Left lung (tissue), 14 donors: ENCODE measurements at places on chromosomes 2 and 18.
A peak's percentile ranks its signal among the peaks of the same experiment; 100 is the strongest.

- no peak for DNase-seq
- H3K27me3 ChIP-seq, result no peaks in the 10 kb centered on the region
- H3K4me1 ChIP-seq, result no peaks in the 10 kb centered on the region
- no peaks in the 10 kb centered on the region for H3K36me3 ChIP-seq
Measured at GRCh38 chr2:104521247-104521646, 332.7 kb upstream of the POU3F3 start.

DNA sequence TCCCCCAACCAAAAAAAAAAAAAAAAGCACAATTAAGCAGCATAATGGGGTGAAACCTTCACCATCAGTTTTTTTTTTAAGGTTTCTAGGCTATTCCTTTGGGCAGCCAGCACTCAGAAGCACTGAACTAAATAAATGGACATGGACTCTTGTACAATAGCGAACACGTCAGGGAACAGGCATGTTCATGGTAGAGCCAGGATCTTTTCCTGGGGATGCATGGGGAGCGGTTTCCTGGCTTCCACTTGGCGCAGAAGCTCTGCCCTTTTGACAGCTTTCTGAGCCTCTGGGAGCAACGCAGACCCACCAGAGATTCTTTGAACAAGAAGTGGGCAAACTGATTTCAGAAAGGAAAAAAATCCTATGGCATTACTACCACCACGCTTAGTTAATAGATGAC, 35.0 kb downstream of the ALPK2 start:
- H3K4me3 ChIP-seq, result no peak overlapping the region
- DNase-seq, result no peak
- no peaks in the 10 kb centered on the region for H3K27me3 ChIP-seq
- H3K36me3 ChIP-seq, result no peaks in the 10 kb centered on the region
- H3K4me1 ChIP-seq, result no peaks in the 10 kb centered on the region
- H3K27ac ChIP-seq, result no peak overlapping the region

GRCh38 chr2:71852141-71852711, 295.4 kb downstream of the CYP26B1 start:
- H3K27ac ChIP-seq, result no peak overlapping the region
- H3K36me3 ChIP-seq, result no peaks in the 10 kb centered on the region
- DNase-seq, result no peak
- no peak overlapping the region for H3K4me3 ChIP-seq

- peaks cover 59% of the 10 kb centered on the region for H3K4me1 ChIP-seq
- peak; percentile 67 for DNase-seq
- H3K27me3 ChIP-seq, result no peaks in the 10 kb centered on the region
Measured at GRCh38 chr2:205685314-205686055, 3.2 kb downstream of the NRP2 start.

GRCh38 chr2:28621172-28622100, 125.6 kb downstream of the PLB1 start:
- H3K4me3 ChIP-seq, result no peak overlapping the region
- DNase-seq, result peak; percentile 87
- H3K4me1 ChIP-seq, result peaks cover 53% of the 10 kb centered on the region
- no peaks in the 10 kb centered on the region for H3K36me3 ChIP-seq
- H3K27me3 ChIP-seq, result no peaks in the 10 kb centered on the region

- no peak overlapping the region for H3K4me3 ChIP-seq
- H3K27ac ChIP-seq, result no peak overlapping the region
- no peaks in the 10 kb centered on the region for H3K36me3 ChIP-seq
Measured at GRCh38 chr18:27921904-27922751, 254.8 kb downstream of the CDH2 start.

DNA sequence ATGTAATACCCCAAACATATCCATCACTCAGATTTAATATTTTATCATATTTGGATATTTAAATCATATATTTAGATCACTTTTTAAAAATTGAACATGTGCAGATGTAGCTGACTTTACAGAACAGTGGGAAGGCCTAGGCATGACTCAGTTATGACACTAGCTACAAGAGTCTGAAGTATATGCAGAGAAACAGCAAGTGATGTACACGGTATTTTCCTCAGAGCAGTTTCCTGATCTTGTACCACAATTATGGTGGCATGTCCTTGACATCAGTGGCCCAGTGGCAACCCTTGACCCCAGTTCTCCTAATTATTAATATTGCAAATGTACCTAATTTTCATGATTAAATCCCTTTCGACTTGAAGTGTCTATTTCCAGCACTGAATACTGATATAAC, 28.2 kb downstream of the CDKL4 start:
- no peaks in the 10 kb centered on the region for H3K36me3 ChIP-seq
- H3K4me3 ChIP-seq, result no peak overlapping the region
- no peak overlapping the region for H3K27ac ChIP-seq
- H3K4me1 ChIP-seq, result no peaks in the 10 kb centered on the region

GRCh38 chr2:37344453-37345361, at the start of gene QPCT:
Gene QPCT, plus strand, starts transcription at chr2:37344630. Its CDS starts 102 bp downstream, at chr2:37344732.
- H3K4me3 ChIP-seq, result peak within 1 kb of the TSS; percentile 59
- no peaks in the 10 kb centered on the region for H3K36me3 ChIP-seq
- DNase-seq, result peak; percentile 68
- H3K27ac ChIP-seq, result peak within 1 kb of the TSS; percentile 52
- no peaks in the 10 kb centered on the region for H3K27me3 ChIP-seq
- peaks cover 43% of the 10 kb centered on the region for H3K4me1 ChIP-seq

DNA sequence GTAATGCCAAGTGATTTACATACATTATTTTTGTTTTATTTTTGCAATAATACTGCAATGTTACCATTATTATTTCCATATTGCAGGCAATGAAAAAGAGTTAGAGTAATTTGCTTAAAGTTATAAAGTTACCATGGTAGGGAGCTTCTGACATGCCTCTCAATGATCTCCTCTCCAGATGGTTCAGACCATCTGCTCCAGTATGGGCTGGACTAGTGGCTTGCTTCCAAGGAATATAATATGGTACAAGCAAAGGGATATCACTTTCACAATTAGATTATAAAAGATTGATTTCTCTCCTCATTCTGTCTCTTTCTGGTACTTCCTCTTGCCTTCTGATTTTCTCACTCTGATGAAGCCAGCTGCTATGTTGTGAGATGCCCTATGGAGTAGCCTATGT, 245.4 kb downstream of the INSIG2 start:
- H3K27ac ChIP-seq, result no peak overlapping the region
- no peaks in the 10 kb centered on the region for H3K4me1 ChIP-seq
- H3K27me3 ChIP-seq, result no peaks in the 10 kb centered on the region
- no peak overlapping the region for H3K4me3 ChIP-seq

DNA sequence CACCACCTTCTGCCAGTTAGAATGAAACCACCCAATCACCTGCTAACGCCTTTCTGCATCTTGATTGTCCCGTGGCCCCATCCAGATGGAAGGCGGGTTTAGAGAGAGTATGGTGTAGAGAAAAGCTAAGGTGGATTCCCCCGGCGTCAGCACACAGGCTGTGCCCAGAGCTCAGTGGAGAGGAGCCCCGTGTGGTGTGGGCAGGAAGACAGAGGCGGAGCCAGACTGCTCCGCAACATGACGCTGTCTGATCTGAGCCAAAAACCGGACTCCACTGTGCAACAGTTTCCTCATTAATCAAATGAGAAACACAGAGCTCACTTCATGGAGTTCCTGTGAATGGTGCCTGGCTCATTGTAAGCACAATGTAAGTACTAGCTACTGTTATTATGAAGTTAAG, 448.1 kb upstream of the SMIM21 start:
- H3K36me3 ChIP-seq, result no peaks in the 10 kb centered on the region
- no peak overlapping the region for H3K27ac ChIP-seq
- H3K4me1 ChIP-seq, result no peaks in the 10 kb centered on the region
- DNase-seq, result no peak

- peak overlapping the region; percentile 71 for H3K27ac ChIP-seq
- peaks cover 2% of the 10 kb centered on the region for H3K36me3 ChIP-seq
- no peak for DNase-seq
- H3K4me3 ChIP-seq, result no peak overlapping the region
- no peaks in the 10 kb centered on the region for H3K27me3 ChIP-seq
Measured at GRCh38 chr2:190980630-190981209, 33.3 kb downstream of the STAT1 start.

GRCh38 chr2:143334837-143335236, 205.6 kb downstream of the ARHGAP15 start:
- no peaks in the 10 kb centered on the region for H3K4me1 ChIP-seq
- no peaks in the 10 kb centered on the region for H3K27me3 ChIP-seq
- H3K27ac ChIP-seq, result no peak overlapping the region
- H3K4me3 ChIP-seq, result no peak overlapping the region
- no peaks in the 10 kb centered on the region for H3K36me3 ChIP-seq

- DNase-seq, result no peak
- H3K27me3 ChIP-seq, result no peaks in the 10 kb centered on the region
- H3K27ac ChIP-seq, result no peak overlapping the region
- no peaks in the 10 kb centered on the region for H3K36me3 ChIP-seq
- no peaks in the 10 kb centered on the region for H3K4me1 ChIP-seq
Measured at GRCh38 chr2:187003038-187003554, 154.1 kb upstream of the ZSWIM2 start.

DNA sequence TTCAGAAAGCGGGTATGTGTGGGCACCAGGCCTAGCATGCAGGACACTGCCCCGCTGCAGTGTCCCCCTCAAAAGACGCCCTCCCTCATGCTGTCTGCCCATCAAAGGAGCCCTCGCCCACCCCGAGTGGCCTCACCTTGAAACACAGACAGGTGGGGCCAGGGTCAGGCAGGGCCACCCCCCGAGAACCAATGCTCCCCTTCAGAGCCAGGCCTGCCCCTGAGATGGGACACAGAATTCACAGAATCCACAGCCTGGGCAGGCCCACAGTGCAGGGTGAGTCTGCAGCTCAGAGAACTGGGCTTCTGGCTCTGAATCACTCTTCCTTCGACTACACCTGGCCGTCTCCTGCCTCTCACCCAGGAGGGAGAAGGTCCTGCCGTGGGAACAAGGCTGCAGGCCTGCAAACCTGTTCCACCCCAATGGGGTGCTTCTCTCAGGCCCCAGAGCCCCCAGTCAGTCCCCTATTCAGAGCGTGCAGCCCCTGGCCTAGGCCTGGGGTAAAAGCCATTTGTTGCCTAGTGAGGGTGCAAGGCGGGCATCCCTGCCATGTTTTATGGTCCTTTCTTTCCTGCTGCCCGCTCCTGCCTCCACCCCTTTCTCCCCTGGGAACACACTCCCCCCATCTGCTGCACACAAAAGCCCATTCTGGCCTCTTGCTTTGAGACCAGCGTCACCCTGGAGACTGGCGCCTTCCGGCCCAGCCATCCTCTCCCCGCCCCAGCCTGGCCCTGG, 11.3 kb upstream of the ARHGEF4 start:
- H3K27ac ChIP-seq, result no peak overlapping the region
- H3K4me1 ChIP-seq, result no peaks in the 10 kb centered on the region
- no peaks in the 10 kb centered on the region for H3K27me3 ChIP-seq
- H3K4me3 ChIP-seq, result no peak overlapping the region
- no peaks in the 10 kb centered on the region for H3K36me3 ChIP-seq

GRCh38 chr2:20595439-20596192, 55.3 kb downstream of the HS1BP3 start:
- no peak overlapping the region for H3K27ac ChIP-seq
- DNase-seq, result peak; percentile 55
- no peaks in the 10 kb centered on the region for H3K36me3 ChIP-seq
- H3K27me3 ChIP-seq, result no peaks in the 10 kb centered on the region
- peaks cover 76% of the 10 kb centered on the region for H3K4me1 ChIP-seq
- H3K4me3 ChIP-seq, result no peak overlapping the region

DNA sequence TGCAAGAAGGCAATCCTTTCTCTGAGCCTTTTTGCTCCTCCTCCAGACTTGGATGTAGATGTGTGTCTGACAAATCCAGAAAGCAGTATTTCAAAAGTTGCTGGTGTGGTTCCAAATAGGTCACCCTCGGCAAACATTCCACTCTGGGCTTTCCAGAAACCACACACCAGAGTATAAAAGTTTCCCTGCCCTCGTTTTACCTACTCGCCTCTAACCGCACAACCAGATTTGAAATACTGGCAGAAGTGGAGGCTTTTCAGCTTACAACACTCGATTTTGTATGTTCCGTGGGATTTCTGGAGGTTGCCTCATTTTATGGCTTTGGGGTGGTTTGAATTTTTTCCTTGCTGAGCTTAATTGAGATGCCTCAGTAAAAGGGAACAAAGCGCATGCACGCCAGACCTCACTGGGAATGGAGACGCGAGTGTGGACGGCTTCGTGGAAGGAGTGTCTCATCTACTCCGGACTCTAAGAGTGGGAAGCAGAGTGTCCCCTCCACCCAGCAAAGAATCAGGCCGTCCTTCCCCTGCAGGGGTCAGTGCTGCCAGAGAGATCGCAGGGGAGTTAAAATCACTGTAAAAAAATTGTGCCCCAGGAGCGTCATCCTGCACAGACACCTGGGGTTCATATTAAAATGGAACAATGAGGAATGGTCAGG, 44.0 kb upstream of the RPL31 start:
- peak; percentile 67 for DNase-seq
- H3K27ac ChIP-seq, result peak overlapping the region; percentile 44
- no peaks in the 10 kb centered on the region for H3K36me3 ChIP-seq
- no peaks in the 10 kb centered on the region for H3K27me3 ChIP-seq
- no peaks in the 10 kb centered on the region for H3K4me1 ChIP-seq

GRCh38 chr2:160931531-160931930, 228.7 kb upstream of the TANK start:
- H3K27me3 ChIP-seq, result no peaks in the 10 kb centered on the region
- no peak overlapping the region for H3K27ac ChIP-seq
- H3K4me3 ChIP-seq, result no peak overlapping the region
- H3K4me1 ChIP-seq, result no peaks in the 10 kb centered on the region

GRCh38 chr18:22337306-22337705, 80.4 kb downstream of the CTAGE1 start:
- H3K36me3 ChIP-seq, result no peaks in the 10 kb centered on the region
- peaks cover 9% of the 10 kb centered on the region for H3K4me1 ChIP-seq
- no peak overlapping the region for H3K27ac ChIP-seq
- DNase-seq, result no peak

DNA sequence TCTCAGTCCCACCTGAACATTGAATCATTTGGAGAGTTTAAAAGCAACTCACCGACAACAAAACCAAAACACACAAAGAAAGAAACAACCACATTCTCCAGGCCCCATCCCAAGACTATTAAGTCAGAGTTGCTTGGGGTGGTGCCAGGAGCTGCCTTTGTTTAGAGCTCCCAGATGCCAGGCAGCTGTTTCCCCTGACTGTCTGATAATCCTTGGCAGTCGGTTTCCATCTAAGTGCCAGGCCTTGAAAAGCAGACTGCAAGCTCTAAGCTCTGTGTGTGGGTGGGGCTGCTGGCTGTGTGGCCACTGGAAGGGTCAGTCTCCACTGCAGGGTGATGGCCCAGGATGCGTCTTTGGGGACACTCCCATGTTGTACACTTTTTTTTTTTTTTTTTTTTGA, 255.3 kb upstream of the AGAP1 start:
- no peak overlapping the region for H3K4me3 ChIP-seq
- no peaks in the 10 kb centered on the region for H3K4me1 ChIP-seq
- H3K27ac ChIP-seq, result no peak overlapping the region
